ENCODE measurements at places on chromosomes 7 and 10.

DNA sequence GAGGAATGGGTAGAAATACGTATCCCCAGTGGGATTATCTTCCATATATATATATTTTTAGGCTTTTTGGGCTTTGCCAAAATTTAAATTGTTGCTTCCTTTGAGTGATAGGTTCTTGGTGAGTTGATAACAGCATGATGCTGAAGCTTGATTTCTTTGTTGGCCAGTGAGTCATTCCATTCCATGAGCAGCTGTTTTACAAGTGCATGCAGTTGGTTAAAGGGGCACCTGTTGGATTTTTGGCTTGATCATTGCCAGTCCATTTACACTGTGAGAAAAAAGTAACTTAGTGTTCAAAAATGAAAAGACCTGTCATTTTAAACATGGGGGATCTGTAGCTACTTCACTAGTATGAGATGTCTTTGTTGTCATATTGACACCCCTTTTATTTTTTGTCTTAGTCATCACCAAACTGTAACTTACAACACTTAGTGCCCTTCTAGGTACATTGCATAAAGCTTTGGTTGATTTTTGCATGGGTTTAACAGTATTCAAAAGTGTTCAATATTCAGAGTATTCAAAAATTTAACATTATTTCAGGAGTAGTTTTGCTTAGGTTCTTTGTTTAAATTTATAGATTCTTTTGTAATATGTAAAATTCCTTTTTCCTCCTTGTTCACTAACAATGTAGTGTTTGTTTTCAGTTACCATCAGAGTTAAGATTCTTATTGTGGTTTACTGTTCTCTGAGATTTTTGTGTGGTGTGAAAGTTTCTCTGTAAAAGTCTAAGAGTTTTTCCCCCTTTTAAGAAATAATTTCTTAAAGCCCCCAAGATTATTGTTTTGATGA, 8.8 kb downstream of the AKAP9 start:
- DNase-seq = no peak

- no peak for DNase-seq
Measured at GRCh38 chr7:133359449-133359848, 106.6 kb downstream of the EXOC4 start.

- peak; percentile 20 for DNase-seq
Measured at GRCh38 chr10:44008270-44008916, 359.7 kb upstream of the ZNF32 start.

GRCh38 chr7:5477723-5478531, 54.3 kb upstream of the TNRC18 start:
- DNase-seq = peak; percentile 84

GRCh38 chr7:69780379-69780778, 182.1 kb downstream of the AUTS2 start:
- no peak for DNase-seq

DNA sequence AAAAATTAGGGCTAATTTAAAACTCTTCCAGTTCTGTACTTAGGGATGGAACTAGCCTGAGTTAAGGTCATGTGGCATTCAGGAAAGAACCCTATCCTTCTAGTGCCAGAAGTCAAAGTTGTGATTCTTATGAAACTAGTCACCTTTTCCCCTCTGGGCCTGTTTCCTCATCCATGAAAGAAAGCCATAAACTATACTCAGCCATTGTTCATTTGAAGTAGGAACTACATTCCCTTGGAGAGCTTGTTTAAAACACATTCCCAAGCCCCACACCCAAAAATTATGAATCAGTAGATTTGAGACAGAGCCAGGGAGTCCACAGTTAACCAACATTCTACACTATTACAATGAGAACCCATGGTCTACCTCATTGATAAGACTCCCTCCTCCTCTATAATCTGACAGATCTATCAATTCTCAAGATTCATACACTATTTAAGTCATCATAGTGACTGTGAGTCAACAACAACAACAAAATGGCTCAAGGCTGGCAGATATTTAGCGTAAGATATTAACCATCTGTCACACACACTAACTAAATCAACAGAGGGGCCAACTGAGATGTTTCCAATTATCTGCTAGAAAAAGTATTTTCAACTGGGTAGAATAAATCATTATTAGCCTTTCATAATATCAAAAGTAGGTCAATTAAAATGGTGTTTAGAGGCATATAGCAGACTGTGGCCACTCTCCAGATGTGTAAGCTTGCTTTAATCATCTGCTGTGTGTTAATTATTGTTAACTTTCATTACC, 102.3 kb downstream of the SLC25A13 start:
- no peak for DNase-seq

GRCh38 chr10:116082206-116082605, 190.8 kb downstream of the GFRA1 start:
- DNase-seq = no peak

DNA sequence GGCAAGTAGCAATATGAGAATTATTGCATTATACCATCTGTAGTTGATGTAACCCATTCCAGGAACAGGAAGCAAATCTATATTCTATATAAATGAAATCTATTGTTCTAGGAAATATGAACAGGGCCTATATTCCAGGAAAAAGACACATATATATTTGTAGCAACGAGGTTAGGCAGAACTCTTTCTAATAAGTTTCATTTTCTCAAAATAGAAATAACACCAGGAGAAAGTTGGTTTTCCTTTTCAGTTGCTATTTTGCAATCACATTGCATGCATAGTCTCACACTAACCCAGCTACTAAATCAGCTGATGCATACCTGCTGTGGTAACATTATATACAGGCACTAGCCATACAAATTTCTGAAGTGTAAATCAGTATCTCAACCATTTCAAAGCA, 6.2 kb upstream of the IFIT2 start:
- no peak for DNase-seq

GRCh38 chr10:1243486-1244234, 187.5 kb downstream of the WDR37 start:
- no peak for DNase-seq

Measured in eye (tissue), 1 donor.